ENCODE measurements at places on chromosomes 4 and X.
A peak's percentile ranks its signal among the peaks of the same experiment; 100 is the strongest.

DNA sequence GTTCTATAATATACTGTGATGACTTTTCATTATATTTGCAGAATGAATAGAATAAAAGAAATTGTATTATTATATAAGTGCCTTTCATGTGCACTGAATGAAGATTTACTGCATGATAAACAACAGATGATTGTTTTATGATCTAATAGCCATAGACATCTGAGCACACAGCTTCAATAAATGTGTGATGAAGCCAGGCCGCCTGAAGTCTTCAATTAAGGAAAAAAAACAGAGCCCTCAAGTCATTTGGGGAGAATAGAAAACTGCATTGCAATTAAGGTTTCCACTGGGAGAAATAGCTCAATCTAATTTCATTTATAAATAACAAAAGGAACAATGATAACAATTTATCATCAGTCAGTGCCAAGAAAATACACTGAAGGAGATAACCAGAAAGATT is 955.2 kb downstream of the FSTL5 start:
- DNase-seq: no peak

- no peak for DNase-seq
These were observed 5.1 kb downstream of the AFF1 start for GRCh38 chr4:86939729-86940575.

DNA sequence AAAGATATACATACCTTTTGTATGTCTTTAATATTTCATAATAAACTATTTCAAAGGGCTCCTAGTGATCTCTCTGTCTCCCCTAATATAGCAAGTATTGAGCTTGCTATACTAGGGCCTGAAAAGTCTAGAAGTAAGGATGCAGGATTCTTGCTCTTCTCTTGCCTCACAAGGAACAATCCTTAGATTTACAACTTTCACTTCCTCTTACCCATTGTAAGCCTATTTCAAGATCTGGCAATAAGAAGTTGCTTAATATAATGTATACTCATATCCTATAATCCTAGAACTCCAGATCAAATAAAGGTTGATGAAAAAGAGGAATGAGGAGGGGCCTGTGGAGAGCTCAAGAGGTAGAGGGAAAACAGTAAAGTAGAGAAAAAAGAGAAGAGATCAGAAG is 40.8 kb upstream of the CHRDL1 start:
- no peak for DNase-seq

- DNase-seq: no peak
These were observed 8.7 kb upstream of the TADA2B start for GRCh38 chr4:7034262-7035081.

GRCh38 chr4:174037049-174037448 is 246.4 kb downstream of the FBXO8 start:
- no peak for DNase-seq

DNA sequence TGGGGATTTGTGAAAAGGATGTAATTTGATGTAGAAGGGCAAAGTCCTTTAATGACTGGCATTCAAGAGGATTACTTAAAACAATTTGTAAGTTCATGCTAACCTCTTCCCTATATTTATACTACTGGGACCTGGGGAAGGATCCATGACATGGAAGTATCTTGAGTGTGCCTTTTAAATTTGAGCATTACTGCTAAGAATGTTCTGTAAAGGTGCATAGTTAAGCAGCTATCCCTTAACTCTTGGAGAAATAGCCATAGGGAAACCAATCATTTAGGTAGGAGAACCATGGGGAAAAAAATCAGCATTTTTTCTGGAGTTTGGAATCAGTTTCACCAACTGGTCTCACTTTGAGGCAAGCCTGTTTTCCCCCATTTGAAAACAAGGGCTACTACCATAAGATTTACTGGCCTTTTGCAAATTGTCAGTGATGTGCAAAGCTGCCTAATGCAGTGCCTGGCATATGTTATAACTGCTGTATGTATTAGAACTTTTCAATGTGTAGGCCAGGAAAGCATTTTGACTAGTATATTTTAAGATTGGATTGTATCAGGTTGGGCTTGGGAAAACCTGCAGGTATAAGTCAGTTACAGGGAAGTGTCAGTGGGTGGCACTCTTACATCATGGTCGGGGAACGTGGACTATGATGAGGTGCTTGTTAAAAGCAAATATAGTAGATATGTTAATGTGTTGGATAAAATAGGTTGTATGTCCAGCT is 72.1 kb downstream of the PRSS12 start:
- peak; percentile 41 for DNase-seq

GRCh38 chr4:147407261-147408045 is 73.4 kb upstream of the EDNRA start:
- no peak for DNase-seq

GRCh38 chr4:3493720-3494461 is 30.8 kb downstream of the DOK7 start:
- DNase-seq: no peak

- DNase-seq: no peak
These were observed 236.2 kb upstream of the NUDT6 start for GRCh38 chr4:123158576-123158975.

GRCh38 chrX:137548261-137548660 is 17.7 kb upstream of the ZIC3 start:
- DNase-seq: no peak

- no peak for DNase-seq
These were observed 1.5 kb downstream of the LRPAP1 start for GRCh38 chr4:3530663-3531254.

- DNase-seq: no peak
These were observed 15.8 kb downstream of the CYTL1 start for GRCh38 chr4:5003372-5003857.

- DNase-seq: no peak
These were observed 510.4 kb downstream of the MID1IP1 start for GRCh38 chrX:39311646-39312045.

GRCh38 chrX:47607091-47607490 is 12.6 kb downstream of the SYN1 start:
- no peak for DNase-seq

- no peak for DNase-seq
These were observed 36.4 kb downstream of the PCDH7 start for GRCh38 chr4:30756553-30756952.

DNA sequence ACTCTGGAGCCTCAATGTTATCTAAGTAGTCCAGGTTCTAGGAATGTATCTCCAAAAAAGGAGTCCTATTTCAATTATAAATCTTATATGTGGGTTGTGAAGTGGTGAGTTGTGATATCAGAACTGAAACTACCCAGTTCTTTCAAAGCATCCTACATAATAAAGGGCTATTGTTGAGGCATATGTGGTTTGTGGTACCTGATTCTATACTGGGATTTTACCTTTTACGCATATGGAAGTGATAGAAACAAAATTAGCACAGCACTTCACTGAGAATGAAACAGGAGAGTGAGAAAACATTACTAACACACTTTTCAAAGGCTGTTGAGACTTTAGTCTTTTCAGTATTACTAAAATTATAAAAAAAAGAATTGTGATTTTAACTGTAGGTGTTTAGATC is 417.7 kb upstream of the GALNT7 start:
- DNase-seq: no peak

DNA sequence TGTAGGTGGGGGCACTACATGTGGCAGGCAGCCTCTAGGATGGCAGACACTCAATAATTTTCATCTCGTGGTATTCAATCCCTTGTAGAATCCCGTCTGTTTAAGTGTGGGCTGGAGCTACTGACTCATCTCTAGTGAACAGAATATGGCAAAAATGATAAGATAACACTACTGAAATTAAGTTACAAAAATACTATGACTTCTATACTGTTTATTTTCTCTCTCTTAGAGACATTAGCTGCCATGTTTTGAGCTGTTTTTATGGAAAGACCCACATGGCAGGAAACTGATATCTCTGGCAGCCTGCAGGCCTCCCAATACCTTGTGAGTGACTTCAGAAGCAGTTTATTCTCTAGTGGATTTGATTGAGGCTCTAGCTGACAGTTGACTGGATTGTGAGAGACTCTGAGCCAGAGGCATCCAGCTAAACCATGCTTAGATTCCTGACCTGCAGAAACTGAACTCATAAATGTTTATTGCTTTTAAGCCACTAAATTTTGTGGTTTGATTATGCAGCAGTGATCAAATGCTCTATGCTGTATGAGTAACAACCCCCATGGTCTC is 298.8 kb upstream of the CTSO start:
- no peak for DNase-seq

GRCh38 chr4:38489924-38490639 is 173.9 kb upstream of the KLF3 start:
- no peak for DNase-seq

- no peak for DNase-seq
These were observed 11.2 kb upstream of the ZNF185 start for GRCh38 chrX:152886716-152887115.

GRCh38 chr4:93529692-93530372 is 298.7 kb upstream of the ATOH1 start:
- no peak for DNase-seq

GRCh38 chrX:20527558-20528011 is 260.9 kb upstream of the RPS6KA3 start:
- no peak for DNase-seq

DNA sequence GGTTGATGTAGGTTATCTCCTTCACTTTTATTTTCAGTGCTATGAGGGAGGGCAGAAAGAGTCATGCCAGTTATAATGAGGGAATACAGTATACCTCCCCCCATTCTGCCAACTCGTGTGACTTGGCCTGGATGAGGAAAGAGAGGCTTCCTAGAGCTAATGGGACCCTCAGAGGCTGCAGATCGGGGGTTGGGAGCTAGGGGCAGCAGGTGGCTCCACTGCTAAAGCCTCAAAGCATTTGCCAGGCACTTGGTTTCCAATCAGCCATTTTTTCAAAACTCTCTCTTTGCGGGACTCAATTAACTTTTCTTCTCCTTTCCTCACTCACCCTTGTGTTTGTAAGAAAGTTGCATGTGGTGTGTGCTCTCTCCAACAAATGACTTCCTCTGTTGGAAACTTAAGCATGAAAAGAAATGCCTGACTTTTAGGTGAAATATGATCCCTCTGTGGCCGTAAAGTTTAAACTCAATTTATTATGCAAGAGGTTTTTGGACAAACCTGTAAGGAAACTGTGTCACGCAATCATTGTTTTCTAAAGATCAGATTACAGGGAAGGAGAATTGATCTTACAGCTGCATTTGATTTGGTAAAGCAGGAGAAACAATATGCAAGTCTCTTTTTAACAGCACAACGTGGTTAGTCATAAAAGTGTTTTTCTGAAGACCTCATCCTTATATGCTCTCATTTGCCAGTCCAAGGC is 7.0 kb downstream of the SFRP2 start:
- DNase-seq: no peak

DNA sequence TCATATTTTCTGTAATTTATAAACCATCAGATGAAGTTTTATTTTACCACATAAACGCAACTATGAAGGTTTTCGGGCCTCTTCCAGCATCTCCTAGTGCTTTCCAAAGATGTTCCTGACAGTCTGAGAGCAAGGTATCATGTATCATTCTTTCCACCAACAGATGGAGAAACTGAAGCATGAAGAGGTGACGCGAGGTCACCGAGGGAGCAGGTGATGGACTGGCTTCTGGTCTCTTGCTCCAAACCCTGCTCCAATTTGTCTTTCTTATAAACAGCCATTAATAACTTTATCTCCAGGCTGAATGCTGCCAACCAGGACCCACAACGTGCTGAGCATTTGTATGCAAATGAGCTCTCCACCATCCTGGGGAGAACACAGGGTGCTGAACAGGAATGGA is 86.3 kb upstream of the MAML3 start:
- DNase-seq: no peak

DNA sequence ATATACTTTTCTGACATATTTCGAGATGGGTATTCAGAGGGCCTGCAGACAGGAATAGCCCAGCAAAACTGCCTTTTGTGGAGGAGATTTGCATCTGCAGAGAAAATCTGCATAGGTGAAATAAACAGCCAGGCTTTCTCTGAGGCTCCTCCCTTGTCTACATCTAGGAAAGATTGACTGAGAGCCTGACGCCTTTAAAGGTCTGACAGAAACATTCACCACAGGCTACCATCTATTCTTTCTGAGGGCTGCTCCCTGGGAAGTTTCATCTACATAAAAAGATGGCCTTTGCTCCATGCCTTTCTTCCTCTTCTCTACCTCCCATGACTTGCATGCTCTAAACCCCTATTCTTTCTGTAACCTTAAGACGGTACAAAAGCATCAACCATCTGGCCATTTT is 55.0 kb upstream of the AP1S2 start:
- no peak for DNase-seq

GRCh38 chr4:148452970-148453369 is 10.8 kb upstream of the NR3C2 start:
- DNase-seq: no peak

GRCh38 chrX:96771486-96771885 is 86.8 kb downstream of the DIAPH2 start:
- DNase-seq: no peak

GRCh38 chr4:126794363-126794762 is 838.4 kb upstream of the INTU start:
- DNase-seq: no peak

GRCh38 chr4:107900508-107900907 is 30.8 kb upstream of the CYP2U1 start:
- no peak for DNase-seq

DNA sequence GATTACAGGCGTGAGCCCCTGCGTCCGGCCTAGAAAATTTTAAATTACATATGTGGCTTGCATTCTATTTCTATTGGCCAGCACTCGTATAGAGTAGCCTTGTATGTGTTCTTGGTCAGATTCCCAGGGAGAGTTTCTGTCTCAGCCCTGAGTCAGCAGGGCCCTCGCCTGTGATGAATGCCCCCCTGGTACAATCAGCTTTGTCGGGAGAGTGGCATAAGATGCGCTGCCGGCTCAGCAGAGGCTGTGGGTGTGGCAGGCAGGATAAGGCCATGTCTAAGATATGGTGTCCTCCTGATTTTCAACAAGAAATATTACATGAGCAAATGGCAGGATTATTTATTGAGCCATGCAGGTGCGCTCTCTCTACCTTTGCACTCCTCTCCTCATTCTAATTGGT is 1.6 kb upstream of the REELD1 start:
- no peak for DNase-seq

- DNase-seq: no peak
These were observed 877.8 kb downstream of the FAM133A start for GRCh38 chrX:94551831-94552230.

DNA sequence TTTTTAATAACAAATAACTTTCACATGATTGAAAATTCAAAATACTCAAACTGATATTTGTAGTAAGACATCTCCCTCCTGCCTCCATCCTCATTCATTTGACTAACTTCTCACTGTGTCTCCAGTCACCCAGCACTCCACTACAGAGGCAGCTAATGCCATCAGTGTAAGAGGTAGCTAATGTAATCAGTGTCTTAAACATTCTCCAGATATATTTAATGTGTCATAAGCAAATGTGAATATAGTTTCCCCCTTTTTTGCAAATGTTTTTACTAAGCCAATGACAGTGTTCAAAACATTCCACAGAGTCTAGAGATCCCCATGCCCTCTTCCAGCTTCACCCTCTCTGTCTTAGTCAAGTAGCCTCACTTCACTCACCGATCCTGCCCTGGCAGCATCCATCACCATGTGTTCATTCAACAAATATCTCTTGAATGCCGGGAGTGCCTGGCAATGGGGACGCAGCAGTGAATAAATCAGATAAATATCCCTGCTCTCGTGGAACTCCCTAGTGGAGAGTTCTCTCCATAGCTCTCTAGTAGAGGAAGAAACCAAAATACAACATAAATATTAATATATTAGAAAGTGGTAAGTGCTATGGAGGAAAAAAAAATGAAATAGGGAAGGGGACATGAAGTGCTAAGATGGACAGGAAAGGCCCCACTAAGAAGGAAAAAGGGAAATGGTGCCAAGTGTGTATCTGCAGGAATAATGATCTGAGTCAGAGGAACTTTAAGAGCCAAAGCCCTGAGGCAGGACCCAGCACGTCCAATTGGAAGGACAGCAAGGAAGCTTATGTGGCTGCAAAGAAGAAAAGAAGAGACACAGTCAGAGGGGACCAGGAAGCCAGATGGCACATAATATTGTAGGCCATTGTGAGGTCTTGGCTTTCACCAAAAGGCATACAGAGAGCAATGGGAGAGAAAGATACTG is 18.7 kb downstream of the SCFD2 start:
- DNase-seq: no peak

All from Panc1 (cell line).